ENCODE measurements at places on chromosomes 5 and 9.
A peak's percentile ranks its signal among the peaks of the same experiment; 100 is the strongest.

GRCh38 chr9:138063785-138064184 is 186.2 kb downstream of the CACNA1B start:
- no peak for DNase-seq

DNA sequence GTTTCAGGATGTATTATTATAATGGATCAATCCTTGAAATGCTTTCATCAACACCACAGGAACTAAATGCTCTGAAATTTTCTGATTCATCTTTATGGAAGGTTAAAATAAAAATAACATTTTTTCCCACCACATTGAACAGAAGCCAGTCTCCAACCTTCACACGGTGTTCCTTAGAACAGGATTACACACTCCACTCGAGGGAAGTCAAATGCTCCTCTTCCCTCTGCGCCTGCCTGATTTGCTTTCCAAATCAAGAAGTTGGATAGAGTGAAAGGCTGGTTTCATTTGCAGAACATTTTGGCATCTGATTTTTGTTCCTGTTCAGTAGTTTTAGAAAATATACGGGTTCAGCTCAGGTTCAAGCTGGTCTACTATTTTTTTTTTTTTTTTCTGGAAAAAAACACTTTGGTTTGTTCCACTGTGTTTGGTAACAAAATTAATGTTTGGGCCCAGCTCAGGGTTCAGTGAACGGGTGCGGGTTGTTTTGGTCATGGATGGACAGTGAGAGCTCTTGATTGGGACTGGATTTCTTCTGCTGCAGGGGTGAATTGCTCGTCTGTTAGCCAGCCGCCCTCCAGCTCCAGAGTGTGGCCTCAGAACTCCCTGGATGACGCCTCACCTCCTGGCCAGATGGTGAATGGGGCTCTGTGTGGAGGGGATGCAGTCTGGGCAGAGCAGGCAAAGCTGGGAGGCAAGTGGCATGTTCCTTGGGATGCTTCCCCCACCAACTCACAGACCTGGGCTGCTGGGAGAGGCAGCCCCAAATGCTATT is 82.4 kb upstream of the STC2 start:
- DNase-seq: no peak

DNA sequence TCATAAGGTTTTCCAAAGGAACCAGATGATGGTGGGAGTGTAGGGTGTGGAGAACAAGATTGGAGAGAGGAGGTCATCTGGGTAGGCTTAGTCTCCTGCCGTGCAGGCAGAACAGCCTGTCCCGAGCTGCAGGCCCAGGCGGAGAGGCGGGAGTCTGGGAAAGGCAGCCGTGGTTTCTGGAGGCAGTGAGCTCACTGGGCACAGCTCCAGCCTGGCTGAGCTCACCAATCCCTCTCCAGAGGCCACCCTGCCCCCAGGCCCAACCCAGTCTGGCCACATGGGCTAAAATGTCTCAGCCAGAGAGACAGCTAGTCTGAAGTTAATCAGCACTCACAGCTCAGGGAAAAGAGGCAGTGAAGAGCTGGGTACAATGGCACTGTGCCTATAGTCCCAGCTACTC is 12.3 kb downstream of the P4HA2 start:
- DNase-seq: no peak

DNA sequence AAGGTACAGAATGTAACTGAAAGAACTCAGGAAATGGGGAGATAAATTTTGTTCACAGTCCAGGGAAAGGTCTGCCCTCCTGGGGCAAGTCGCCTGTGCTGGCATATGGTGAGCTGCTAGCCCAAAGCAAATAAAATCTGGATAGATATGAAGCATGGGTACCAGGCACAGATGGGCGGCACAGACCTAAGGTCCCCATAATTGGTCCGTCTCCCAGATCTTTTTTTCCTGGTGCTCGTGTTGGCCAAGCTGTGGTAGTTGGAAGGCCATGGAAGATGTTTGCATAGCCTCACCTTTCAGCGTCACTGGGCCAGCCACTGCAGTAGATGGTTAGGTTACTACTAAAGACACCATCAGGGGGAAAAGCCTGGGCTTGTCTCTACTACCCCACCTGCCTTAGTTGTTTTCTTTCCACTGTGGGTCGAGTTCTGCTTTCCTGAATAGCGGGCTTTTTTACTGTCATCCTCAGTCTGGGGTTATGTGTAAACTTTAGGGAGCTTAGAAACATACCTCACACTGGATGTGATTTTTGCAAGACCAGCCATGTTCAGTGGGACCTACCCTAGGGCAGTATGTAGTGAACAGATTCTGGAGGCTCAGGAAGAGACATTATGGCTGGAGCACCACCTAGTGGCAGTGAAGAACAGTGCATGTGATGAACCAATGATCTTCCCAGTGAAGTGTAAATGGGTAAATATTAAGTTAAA is 24.2 kb upstream of the GLRX start:
- peak; percentile 75 for DNase-seq

- DNase-seq: no peak
These were observed 41.3 kb upstream of the HSPA9 start for GRCh38 chr5:138616508-138616907.

Data from stimulated activated CD4-positive, alpha-beta T cell treated with anti-CD3 and anti-CD28 coated beads, Interleukin-4, amount 100 ng/mL, for 24 hours (primary cell).